Mucosa of gallbladder (tissue), 1 donor: ENCODE measurements at places on chromosomes 11 and 22.
A peak's percentile ranks its signal among the peaks of the same experiment; 100 is the strongest.

GRCh38 chr11:27972522-27973170 is 135.3 kb downstream of the KIF18A start:
- no peak for DNase-seq

DNA sequence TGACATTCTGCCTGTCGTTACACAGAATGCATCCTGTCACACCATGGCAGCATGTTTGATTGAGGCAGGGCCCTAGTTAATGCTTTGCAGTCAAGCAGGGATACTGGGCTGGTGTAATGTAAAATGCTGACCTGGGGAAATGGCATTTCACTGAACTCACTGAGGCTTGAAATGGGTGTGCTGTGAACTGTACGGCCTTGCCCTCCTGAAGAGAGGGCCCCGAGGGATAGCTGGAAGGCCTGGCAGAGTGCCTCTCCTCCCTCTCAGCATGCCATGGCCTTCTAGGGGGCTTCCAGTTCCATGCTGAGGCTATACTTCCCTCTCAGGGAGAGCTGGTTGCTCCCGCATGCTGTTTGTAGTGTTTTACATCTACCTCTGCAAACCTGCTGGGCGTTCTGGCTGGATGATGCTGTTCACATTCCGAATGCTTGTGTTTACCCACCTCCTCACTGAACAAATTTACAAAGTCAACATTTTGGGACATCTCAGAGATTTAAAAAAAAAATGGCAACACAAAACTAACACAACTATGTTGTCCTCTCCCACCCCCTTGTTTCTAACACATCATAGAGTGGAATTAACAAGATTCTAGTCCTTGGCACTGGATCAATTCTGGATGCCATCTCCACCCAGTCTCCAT is 416.7 kb upstream of the CADM1 start:
- no peak for DNase-seq

DNA sequence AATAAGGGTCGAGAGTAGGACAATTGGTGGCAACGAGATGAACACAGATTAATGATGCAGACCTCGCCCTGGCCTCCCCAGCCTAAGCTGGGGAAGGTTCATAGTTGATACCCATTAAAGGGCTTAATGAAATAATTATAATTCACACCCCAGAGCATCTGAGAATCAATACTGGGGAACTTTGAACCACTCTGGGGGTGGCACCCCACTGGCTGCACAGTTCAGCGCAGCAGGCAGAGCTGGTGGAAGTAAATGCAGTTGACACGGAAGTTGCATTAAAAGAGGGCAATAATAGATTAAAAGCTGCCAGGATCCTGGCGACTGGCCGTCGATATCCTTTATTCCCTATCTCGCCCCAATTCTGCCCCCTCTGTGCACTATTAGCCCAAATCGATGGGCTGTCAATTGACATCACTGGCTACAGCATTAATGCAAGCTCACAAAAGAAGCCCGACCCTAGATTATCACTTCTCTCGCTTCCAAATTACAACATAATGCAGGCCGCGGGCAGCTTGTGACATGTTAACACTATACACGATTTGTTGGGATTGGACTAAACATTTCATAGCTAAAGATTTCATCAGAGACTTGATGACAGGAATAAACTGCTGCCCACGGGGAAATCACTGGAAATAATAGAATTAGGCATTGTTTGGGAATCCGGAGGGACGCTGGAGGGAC is 14.5 kb downstream of the HSPA8 start:
- DNase-seq: peak; percentile 61

- DNase-seq: no peak
Measured at GRCh38 chr22:20113551-20114310, 2.2 kb upstream of the RANBP1 start.

- no peak for DNase-seq
Measured at GRCh38 chr11:109264128-109264527, 157.9 kb upstream of the C11orf87 start.

DNA sequence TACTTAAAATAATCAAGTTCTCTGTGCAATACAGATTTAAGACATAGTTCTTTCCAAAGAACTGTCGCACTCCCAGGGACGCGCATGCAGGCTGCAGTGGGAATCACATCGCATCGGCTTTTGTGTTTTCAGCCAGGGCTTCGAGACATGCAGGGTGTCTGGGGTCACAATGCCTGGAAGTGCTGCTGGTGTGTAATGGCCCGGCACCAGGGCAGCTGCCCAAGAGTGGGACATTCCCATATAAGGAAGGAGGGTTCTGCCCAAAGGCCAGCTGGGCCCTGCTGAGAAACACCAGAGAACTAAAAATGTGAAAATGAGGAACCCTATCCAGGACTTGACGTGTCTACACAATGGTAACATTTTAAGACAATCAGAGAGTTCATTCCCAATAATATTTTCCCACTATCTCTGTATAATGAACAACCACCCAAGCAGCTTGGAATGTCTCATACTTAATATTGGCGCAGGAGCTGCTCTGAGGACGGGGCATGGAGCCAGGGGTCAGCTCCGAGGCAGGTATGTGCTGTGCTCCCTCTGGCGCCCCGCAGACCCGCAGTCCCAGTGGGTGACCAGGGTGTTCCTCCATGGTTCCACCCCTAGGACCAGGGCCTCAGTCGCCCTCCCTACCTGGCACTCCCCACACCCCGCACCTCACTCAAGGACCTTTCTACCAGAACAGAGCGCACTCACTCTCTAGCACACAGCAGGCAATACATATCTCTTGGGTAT is 11.3 kb downstream of the MCAT start:
- DNase-seq: no peak

DNA sequence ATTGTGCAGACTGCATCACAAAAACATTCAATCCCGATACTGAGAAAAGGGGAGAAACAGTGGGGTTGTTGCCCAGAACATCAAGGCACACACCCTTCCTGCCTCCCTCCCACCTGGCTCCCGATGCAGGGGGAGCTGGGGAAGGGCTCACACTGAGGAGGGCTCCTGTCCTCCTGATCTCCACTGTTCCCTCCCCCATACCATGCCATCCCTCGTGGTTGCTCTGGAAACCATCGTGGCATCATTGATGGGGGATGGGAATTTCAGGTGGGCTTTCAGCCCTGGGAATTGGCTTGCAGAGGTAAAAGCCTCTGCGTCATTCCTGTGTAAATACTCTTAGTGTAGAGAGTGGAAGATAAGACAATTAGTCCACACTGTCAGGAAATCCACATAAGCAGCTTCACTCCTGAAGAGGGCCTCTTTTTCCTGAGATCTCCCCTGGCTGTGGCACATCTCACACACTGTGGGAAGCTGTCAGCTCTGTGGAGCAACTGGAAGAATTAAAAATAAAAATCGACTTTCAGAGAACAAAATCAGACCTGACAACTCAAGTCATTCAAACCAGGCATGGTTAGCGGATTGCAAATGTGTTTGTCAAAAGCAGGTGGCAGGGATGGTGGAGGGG is 176.0 kb downstream of the CHST1 start:
- no peak for DNase-seq

- no peak for DNase-seq
Measured at GRCh38 chr22:20224917-20225692, 43.0 kb downstream of the RTN4R start.

GRCh38 chr11:14861680-14862079 is 30.4 kb downstream of the CYP2R1 start:
- DNase-seq: peak; percentile 54

DNA sequence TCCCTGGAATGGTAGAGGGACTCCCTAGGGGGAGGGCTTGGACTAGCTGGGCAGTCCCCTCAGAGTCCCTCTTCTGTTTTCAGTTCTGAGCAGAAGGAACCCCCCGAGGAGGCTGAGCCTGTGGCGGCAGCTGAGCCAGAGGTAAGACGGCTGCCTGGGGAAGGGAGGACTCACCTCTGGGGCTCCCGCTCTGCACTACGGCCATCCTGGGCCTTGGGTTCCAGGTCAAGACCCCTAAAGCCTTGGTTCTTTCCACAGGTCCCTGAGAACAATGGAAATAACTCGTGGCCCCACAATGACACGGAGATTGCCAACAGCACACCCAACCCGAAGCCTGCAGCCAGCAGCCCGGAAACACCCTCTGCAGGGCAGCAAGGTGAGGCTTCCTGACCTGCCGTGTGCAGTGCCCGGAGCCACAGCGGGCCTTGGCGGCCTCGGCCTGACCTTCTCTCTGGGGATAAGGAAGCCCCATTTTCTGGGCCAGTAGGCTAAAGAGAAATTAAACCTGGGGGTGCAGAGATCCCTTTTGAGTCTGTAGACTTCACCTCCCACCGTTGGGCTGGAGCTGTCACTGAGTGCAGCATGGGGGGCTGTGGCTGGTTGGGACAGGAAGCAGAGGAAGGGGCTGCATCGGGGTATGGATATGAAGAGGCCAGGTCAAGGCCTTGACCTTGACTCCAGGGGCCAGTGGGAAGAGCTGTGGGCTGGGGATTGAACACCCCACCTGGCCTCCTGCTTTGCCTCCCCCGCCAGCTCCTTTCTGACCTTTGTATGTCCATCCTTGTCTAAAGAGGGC is 15.0 kb downstream of the INCENP start:
- DNase-seq: no peak

- no peak for DNase-seq
Measured at GRCh38 chr11:46265764-46266163, 11.7 kb upstream of the CREB3L1 start.

DNA sequence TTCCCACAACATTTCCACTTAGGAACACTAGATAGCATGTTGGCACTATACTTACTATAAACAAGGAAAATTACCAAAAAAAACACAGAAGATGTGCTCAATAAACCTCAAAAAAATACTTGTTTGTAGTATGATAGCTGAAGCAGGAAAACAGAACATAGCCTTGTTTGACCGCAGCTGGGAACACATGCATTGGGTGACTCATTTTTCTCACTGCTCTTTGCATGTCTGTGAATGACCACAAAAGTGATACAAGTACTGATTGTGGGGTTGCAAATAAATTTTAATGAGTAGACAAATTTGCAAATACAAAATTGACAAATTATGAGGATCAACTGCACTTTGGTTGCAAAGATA is 22.8 kb upstream of the GUCY1A2 start:
- no peak for DNase-seq

DNA sequence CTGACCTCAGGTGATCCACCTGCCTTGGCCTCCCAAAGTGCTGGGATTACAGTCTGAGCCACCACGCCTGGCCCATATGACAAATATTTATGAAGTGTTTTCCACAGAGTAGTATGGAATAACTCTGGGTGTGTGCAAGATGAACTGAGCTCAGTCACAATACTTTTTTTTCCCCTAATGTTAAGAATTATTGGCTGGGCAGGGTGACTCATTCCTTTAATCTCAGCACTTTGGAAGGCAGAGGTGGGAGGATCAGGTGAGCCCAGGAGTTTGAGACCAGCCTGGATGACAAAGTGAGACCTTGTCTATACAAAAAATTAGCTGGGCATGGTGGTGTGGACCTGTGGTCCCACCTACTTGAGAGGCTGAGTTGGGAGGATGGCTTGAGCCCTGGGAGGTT is 6.4 kb downstream of the PTPRJ start:
- DNase-seq: no peak

GRCh38 chr11:131609921-131610320 is 239.5 kb downstream of the NTM start:
- no peak for DNase-seq

DNA sequence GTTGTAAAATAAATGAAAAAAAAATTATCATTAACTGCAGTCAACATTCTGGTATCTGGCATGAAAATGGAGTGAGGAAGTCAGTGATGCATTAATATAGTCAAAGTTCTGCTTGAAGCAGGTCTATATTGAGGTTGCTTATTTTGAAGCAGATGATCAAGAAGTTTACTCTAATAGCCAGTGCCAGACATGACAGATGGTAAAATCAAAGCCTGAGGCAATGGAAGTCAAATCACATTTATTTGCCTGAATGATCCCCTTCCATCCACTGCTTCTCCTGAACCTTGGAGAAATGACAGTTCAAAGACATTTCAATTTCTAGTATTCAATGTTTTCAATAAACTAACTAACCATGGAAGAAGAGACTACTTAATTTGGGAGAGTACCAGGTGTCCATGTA is 430.0 kb downstream of the FAM181B start:
- DNase-seq: no peak

DNA sequence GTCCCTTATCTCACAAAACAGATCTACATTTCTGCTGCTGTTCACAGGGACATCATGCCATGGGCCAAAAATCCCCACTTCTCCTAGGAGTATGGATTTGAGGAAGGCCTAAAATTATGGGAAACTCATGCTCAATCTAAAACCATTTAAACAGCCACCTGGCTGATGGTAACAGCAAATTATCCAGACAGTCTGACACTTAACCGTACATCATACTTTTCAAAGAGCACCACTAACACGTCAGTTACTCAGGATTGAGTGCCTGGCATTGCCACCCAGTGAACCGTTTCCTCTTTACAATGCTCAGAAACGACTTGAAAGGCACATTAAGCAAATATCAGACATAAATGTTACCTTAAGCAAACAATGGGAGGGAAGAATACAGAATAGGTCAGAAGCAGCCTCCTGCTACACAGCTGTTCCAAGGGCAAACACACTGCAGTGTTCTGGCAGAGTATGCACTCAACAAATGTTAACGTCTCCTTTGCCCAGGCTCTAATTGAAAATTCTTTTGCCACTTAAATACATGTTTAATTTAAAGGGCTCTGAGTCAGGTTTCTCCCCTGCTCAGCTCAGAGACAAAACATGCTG is 18.8 kb upstream of the SLC36A4 start:
- no peak for DNase-seq

- DNase-seq: no peak
Measured at GRCh38 chr22:45201678-45202332, 38.1 kb downstream of the NUP50 start.

DNA sequence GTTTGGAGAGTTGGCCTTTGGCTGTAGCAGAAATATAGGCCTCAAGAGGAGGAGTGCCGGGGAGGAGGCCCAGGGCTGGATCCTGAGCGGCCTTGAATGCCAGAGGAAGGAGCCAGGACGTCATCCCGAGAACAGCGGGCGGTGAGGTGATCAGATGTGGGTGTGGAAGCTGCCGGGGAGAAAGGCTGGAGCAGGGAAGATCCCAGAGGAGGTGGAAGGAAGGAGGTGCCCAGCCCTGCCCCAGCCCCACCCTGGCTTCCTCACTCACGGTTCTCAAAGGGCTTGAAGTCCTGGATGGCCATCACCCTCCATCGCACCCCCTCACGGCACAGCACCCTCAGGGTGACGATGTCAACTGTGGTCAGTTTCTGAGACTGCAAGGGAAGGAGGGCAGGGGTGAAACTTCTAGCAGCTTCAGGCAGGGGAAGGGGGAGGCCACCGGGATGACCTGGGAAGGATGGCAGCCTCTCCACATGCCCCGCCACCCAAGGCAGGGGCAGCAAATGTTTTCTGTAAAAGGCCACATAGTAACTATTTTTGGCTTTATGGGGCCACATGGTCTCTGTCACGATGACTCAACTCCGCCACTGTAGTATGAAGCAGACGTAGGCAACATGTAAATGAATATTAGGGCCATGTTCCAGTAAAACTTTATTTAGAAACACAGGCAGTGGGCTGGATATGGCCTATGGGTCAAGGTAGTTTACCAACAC is 10.7 kb downstream of the IL2RB start:
- DNase-seq: no peak

- no peak for DNase-seq
Measured at GRCh38 chr11:6388748-6389147, 1.5 kb upstream of the SMPD1 start.

GRCh38 chr11:65915821-65916251 is 3.0 kb downstream of the C11orf68 start:
- DNase-seq: peak; percentile 72

- no peak for DNase-seq
Measured at GRCh38 chr11:102729849-102730815, 5.4 kb upstream of the MMP8 start.

GRCh38 chr11:8917157-8917825 is 6.3 kb downstream of the AKIP1 start:
- peak; percentile 46 for DNase-seq
